T-helper 2 cell (primary cell): ENCODE measurements at places on chromosomes 7 and 10.

- no peak for DNase-seq
Measured at GRCh38 chr7:157250605-157251228, 86.1 kb upstream of the DNAJB6 start.

GRCh38 chr10:11663763-11664555 lies 52.5 kb upstream of the USP6NL start:
- DNase-seq, result no peak

DNA sequence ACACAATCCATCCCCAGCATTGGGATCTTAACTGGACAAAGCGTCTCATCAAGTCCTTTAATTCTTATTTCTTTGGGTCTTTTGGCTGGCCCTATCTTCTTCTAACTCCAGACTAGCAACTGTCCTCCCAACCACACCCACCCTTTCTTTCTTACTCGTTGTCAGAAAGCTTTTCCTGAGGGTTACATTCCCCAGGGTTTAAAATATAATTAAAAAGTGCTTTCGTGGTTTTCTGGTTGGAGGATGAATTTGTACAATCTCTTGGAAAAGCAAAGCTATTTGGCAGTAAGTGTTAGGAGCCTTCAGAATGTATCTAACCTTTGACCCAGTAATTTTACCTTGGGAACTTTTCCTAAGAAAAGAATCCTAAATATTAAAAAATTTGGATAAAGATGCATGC lies 10.4 kb upstream of the ITGB8 start:
- DNase-seq, result no peak

DNA sequence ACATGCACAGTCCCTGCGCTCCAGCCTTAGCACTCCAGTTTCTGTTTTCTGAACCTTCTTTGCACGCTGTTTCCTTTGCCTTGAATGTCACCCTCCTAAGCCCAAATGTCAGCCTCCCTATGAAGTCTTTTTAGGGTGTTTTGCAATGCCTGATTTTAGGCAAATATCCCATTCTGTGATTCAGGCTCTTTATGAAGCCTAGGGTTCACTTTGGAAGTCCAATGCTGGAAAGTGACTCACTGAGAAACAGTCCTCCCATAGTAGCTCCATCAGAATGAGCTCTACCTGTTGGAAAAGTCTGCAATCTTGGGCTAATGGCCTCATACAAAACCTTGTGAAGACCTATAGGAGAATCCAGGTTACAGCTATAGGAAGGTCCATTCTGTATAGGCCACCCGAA lies 5.3 kb downstream of the LAMB4 start:
- no peak for DNase-seq

- DNase-seq, result no peak
Measured at GRCh38 chr10:48804740-48805182, 120.1 kb downstream of the WDFY4 start.

- DNase-seq, result no peak
Measured at GRCh38 chr7:158666401-158666800, 38.2 kb downstream of the NCAPG2 start.

DNA sequence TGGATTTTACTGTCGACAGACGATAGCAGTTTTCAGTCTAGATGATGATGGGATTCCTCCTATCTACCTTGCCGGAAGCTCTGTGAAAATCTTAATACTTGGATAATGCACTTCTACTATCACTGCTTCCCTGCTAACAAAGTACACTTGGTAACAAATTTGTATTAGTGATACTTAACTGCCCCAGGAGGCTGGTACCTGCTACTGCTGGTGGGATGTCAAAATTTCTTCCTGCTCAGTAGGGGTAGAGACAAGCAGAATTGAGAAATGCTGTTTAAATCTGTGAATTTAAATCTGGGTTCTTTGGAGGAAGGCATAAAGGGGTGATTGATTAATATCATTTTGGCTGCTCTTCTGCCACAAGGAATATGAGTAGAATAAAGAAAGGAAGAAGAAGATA lies 99.8 kb upstream of the STRIP2 start:
- no peak for DNase-seq

- DNase-seq, result no peak
Measured at GRCh38 chr10:33291053-33291592, 43.3 kb downstream of the NRP1 start.
